Activated CD4-positive, alpha-beta T cell treated with anti-CD3 and anti-CD28 coated beads for 48 hours (primary cell): ENCODE measurements at places on chromosomes 5 and 9.

GRCh38 chr9:27347889-27348288 is 50.9 kb upstream of the EQTN start:
- DNase-seq, result no peak

GRCh38 chr9:74645007-74645639 is 148.0 kb downstream of the RORB start:
- DNase-seq, result no peak

- no peak for DNase-seq
These were observed 52.5 kb downstream of the ECPAS start for GRCh38 chr9:111431684-111432083.

- no peak for DNase-seq
These were observed 203.3 kb upstream of the CDH9 start for GRCh38 chr5:27241564-27242257.

DNA sequence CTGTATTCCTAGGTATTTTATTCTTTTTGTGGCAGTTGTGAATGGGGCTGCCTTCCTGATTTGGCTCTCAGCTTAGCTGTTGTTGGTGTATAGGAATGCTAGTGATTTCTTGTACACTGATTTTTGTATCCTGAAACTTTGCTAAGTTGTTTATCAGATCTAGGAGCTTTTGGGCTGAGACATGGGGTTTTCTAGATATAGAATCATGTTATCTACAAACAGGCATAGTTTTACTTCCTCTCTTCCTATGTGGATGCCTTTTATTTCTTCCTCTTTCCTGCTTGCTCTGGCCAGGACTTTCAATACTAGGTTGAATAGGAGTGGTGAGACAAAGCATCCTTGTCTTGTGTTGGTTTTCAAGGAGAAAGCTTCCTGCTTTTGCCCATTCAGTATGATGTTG is 129.9 kb downstream of the DMXL1 start:
- no peak for DNase-seq

DNA sequence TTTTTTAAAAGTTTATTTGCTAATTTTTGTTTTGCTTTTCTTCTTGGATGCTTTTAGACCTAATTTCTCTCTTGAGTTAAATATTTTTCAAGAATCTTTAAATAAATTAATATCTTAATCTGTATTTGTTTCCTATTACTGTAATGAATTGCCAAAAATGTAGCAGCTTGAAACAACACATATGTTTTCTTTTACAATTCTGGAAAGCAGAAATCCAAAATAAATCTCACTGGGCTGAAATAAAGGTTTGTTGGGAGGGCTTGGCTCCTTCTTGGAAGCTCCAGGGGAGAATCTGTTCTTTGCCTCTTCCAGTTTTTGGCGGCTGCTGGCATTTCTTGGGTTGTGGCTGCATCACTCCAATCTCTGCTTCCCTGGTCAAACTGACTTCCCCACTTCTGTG is 658.1 kb upstream of the ARRDC3 start:
- DNase-seq, result no peak

- no peak for DNase-seq
These were observed 3.6 kb upstream of the CCNJL start for GRCh38 chr5:160315968-160316367.

DNA sequence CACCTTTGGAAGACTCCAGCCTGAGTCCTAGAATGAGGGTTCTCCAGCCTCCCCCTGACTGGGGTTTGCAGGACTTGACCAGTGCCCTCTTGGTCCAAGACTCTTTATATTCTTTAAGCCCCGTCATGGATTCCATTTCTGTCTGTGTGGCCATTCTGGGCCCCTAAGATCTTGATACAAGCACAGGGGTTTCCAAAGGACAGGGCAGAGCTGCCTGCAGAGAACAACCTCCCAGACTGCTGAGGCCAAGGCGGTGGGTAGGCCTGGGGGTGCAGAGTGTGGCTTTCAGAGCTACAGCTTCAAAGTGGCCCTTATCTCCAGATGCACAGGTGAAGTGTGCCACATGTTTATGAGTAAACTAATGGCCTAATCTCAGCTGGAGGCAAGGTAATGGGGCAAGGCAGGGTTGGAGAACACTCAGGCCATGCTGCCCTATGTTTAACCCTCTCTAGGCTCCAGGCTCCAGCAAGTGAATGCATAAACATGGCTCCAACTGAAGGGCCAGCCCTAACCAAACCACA is 32.1 kb downstream of the FOXI1 start:
- no peak for DNase-seq

DNA sequence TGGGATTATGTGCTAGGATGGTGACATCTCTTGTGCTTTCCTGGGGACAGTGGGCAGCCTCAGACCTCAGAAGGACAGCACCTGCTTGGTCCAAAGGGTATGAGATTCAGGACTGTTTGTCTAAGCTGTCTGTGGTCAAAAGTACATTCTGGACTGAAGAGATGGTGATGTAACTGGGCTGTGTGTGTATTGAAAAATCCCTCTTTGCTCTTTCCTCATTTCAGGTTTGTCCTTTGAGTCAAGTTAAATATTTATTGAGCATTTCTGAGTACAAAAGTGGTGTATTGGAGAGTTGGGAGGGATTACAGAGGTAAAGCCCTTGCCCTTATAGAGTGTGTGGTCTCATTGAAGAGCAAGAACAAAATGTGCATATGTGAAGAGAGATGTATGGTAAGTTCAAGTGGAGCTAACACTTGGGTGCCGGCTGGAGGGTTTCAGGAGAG is 46.7 kb downstream of the RCL1 start:
- DNase-seq, result no peak

GRCh38 chr5:96703384-96703920 is 41.3 kb downstream of the CAST start:
- peak; percentile 81 for DNase-seq

DNA sequence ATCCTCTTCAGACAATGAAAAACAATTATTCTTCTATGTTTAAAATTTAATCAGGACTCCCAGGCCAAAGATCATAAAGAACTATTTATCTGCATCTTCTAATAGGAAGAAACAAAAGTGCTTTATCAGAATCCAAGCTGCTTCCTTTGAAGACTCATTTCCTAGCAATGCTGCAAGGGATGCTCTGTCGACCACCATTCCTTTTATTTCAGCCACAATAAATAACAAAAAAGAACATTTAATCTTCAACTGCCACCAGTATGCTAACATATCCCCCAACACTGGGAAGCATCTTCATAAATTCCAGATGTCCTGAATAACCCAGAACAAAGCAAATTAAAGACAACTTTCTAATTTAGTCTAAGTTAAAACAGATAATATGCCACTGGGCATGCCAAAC is 68.7 kb downstream of the PKD2L2 start:
- no peak for DNase-seq

DNA sequence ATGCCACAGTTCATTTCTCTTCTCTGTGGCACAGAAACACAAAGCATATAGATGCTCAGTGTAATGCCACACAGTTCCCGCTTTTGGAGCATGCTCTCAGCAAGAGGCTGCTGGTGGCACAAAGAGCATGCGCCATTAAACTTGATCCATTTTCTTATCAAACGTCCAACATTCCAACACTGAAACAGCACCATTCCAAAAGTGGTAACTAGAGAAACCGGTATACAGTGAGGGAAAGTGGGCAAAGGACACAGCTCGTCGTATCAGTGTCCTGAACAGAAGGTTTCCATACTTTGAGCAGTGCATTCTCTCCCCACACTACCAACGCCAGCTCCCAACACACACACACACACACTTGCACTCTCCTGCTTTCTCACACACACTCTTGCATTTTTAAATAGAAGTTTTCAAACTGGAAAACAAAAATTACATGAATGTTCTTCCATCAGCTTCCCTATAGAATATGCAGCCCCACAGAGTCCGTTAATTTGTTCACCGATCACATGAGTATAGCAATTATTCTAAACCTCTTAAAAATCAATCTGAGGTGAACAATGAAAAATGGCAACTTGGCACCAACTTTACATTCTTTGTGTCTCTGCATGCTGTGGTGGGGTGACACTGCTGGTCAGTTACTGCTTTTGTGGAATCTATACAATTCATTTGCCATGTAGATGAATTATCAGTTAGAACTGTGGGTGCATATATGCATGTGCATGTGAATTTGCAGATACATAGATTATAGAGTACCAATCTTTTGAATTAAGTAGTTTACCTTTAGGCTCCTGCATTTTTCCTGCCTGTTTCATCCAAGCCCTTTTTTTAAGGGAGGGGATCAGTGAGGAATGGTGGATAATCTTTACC is 5.7 kb downstream of the NFIB start:
- DNase-seq, result no peak

- DNase-seq, result no peak
These were observed 42.8 kb downstream of the AMBP start for GRCh38 chr9:114035221-114035844.

DNA sequence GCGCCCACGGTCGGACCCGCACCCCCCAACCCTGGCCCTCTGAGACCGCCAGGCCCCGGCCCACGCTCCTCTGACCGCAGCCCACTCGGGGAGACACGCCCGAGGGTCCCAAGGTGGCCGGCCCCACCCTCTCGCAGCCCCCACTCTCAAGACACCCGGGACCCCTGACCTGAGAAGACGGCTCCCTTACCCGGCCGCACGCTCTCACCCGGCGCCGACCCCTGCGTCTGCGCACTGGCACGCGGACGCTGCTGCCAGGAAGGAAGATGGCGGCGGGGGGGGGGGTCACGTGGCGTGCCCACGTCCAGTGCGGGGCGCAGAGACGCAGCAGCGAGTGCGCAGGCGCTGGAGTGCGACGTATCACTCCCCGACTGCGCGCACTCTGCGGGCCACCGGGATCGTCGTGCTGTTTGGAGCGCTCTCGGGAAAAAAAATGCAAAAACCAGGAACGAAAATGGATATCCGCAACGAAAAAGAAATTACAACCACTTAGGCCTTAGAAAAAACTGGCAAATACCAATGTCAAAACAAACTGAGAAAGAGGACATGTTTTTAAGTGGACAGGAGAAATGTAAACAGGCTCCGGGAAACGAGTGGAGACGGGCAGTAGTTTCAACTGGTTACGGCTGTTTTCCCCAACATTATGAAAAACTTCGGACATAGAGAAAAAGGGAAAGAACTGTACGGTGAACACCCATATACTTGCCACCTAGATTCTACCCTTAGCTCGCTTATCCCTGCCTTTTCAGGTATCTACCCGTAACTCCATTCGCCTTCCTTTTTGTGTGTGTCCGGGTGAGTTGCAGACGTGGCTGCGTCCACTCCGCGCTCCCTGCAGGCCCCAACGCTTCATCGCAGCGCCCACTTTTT is at the start of gene MRPL36:
Gene MRPL36, minus strand, starts transcription at position 236 of the 870 bp plus-strand sequence. CDS start 902 bp downstream, outside the sequence.
- DNase-seq, result peak; percentile 94

DNA sequence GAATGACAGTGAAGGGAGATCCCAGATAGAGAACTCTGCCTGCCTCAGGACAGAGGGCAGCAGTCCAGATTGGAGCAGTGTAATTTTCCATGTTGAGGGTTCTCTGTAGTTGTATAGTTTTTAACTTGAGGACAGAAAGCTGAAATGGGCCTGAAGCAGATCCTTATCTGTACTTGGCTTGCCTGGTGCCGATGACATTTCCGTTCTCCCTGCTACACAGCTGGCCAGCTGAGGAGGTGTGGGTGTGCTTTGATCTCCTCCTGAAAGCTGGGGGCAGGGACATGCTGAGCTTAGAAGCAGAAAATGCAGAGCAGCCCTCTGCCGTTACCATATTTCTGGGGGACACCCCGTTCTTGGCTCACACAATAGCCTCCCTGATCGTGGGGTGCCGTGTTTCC is 10.5 kb downstream of the GLRX start:
- peak; percentile 60 for DNase-seq

GRCh38 chr9:137658781-137659180 is 40.0 kb downstream of the EHMT1 start:
- no peak for DNase-seq
